Stimulated activated CD8-positive, alpha-beta memory T cell treated with anti-CD3 and anti-CD28 coated beads, Interleukin-4, amount 100 ng/mL, for 4 hours (primary cell): ENCODE measurements at places on chromosomes 4 and X.

- DNase-seq: no peak
Observed at GRCh38 chr4:22454216-22454838, 61.5 kb downstream of the ADGRA3 start.

- no peak for DNase-seq
Observed at GRCh38 chr4:82989575-82990429, 20.8 kb downstream of the LIN54 start.

DNA sequence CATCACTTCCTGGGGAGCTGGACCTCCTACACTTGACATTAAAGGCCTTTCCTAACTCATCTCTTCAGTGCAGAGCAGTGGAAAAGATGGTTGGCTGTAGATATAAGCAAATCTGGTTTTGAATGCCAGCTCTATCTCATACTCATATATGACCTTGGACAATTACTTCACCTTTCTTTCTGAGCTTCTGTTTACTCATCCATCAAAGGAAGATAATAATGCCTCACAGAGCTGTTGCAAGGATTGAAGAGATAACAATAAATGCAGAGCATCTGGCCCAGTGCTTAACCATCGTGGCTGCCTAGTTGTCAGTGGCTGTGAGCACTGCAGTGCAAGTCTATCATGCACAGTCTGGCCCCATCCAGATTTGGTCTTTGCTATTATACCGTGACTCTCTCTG is 148.1 kb upstream of the EOLA2 start:
- no peak for DNase-seq

- no peak for DNase-seq
Observed at GRCh38 chr4:138702190-138702824, 313.3 kb upstream of the NOCT start.

GRCh38 chrX:18757956-18758932 is 50.8 kb downstream of the PPEF1 start:
- no peak for DNase-seq

- DNase-seq: no peak
Observed at GRCh38 chr4:5554376-5554775, 154.0 kb downstream of the EVC2 start.

- peak; percentile 28 for DNase-seq
Observed at GRCh38 chrX:48696301-48696908, at the start of gene SUV39H1. SUV39H1 (plus strand) TSS chrX:48696734; CDS start chrX:48696785, 51 bp downstream.

GRCh38 chr4:10080589-10081217 is 35.9 kb downstream of the WDR1 start:
- no peak for DNase-seq

DNA sequence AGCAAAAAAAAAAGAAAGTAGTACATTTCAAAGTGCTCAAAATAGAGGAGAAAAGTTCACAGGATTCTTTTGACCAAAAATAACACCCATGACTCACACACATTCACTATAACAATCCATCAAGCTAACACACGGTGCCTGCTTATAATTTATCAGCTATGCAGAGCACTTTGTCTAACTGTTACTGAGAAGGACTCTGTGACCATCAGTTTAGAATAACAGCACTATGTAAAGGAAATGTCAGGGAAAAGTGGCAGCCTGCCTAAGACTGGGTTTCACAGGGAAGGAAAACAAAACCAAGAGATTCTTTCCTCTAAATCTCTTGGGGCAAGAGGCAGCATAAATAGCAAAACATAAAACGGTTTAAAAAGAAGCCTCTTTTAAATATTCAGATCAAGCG is 54.8 kb downstream of the CCDC149 start:
- no peak for DNase-seq

DNA sequence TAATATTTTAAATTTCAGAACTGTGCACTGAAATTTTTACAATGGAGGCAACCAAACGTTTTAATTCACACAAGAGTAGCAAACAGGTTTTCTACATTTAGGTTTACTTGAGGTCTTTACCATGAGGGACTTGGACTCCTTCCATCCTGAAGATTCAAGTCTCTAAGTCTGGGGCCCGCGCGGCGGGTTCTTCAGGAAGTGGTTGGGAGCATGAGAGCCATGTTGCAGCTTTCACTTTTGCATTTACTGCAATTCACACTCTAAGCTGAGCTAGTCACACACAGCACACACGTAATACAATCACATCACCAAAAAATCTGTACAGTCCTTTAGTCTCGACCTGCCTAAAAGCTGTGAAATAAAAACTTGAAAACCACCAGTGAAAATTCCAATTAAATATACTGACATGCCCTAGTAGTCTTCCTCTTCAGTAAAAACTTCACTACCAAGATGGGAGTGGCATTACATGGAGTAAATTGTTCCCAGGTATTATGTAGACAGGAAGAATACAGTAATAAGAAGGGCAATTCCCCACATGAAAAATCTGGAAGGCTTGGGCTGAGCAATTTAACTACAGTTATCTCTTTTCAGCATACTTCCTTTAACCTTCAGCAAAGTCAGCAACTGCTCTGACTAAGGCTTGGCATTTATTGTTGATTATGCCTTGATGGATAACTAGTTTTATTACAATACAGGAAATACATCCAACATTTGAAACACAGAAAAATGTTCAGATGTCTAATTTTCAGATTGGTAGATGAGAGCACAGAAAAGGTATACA is 571.1 kb upstream of the DIPK2B start:
- DNase-seq: no peak

DNA sequence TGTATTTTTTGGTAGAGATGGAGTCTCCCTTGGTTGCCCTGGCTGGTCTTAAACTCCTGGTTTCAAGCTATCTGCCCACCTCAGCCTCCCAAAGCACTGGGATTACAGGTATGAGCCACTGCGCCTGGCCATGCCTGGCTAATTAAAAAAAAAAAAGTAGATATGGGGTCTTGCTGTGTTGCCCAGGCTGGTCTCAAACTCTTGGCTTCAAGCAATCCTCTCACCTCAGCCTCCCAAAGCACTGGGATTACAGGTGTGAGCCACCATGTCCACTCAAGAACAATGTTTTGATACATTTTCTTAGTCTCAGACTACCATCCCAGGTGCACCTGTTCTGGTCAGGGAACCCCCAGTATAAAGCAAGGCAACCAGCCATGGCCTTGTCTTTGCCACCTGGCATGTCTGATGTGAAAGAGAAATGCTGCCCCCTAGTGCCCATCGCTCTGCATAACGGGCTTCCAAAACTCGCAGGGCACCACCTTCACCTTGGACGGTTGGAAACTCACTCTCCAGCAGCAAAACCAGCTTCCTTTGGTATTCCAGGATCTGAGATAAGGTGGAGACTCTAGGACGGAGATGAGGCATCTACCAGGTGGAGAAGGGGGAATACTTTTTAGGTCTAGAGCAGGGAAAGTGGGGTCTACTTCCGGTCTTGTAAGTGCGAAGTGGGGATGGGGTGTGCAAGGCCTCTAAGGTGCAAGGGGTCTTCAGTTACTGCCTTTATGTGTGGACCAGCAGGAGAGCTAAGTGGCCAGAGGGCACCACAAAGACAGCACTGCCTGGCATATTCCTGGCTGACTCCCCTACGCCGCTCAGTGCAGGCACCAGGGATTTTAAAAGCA is 47.7 kb upstream of the AFAP1 start:
- DNase-seq: peak; percentile 60

DNA sequence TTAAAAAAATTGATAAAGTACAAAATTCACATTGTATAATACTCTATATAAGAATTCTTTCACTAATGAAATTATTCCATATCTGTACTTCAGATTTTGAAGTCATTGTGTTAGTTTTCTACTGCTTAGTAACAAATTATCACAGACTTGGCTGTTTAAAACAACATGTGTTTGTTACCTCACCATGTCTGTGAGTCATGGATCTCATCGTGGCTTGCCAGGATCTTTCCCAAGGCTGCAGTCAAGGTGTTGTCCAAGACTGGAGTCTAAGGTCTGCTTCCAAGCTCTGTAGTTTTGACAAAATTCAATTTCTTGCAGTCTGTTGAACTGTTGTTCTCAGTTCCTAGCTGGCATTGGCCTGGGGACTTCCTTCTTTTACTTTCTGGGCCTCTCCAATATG is 1286.9 kb downstream of the ADGRL3 start:
- no peak for DNase-seq

GRCh38 chrX:126165721-126166461 is at the start of gene DCAF12L2:
DCAF12L2 (minus strand) TSS chrX:126166289; CDS start chrX:126165924, 365 bp downstream.
- DNase-seq: no peak

DNA sequence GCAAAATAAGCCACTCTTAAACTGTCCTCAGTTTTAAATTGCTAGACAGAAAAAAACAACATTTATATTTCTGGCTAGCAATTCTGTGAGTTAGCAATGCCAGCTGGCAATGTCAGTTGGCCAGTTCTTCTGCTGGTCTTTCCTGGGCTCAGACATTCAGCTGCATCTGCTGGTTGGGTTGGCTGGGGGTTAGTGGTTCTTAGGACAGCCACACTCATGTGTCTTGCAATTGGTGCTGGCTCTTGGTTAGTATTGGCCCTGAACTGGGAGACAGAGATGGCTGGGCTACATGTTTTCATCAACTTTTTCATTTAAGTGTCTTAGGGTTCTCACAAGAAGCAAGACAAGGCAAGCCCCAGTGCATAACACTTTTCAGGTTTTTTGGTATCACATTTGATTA is 48.0 kb upstream of the PDLIM5 start:
- DNase-seq: no peak

- DNase-seq: no peak
Observed at GRCh38 chr4:140163029-140163810, 9.2 kb upstream of the MAML3 start.

GRCh38 chr4:40992472-40993295 is 221.7 kb downstream of the APBB2 start:
- no peak for DNase-seq

DNA sequence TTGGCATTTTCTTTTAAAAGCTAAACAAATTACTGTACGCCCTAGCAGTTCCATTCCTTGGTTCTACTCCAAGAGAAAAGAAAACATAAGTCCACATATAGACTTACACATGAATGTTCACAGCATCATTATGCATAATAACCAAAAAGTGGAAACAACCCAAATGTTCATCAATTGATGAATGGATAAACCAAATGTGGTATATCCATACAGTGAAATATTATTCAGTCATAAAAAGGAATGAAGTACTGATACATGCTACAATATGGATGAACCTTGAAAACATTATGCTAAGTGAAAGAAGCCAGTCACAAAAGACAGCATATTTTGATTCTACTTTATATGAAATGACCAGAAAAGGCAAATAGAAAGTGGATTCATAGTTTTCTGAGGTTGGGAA is 36.5 kb downstream of the MED14 start:
- no peak for DNase-seq

GRCh38 chr4:184099535-184099966 is 118.1 kb downstream of the ENPP6 start:
- no peak for DNase-seq

- DNase-seq: no peak
Observed at GRCh38 chr4:3436798-3437581, 4.8 kb upstream of the HGFAC start.

DNA sequence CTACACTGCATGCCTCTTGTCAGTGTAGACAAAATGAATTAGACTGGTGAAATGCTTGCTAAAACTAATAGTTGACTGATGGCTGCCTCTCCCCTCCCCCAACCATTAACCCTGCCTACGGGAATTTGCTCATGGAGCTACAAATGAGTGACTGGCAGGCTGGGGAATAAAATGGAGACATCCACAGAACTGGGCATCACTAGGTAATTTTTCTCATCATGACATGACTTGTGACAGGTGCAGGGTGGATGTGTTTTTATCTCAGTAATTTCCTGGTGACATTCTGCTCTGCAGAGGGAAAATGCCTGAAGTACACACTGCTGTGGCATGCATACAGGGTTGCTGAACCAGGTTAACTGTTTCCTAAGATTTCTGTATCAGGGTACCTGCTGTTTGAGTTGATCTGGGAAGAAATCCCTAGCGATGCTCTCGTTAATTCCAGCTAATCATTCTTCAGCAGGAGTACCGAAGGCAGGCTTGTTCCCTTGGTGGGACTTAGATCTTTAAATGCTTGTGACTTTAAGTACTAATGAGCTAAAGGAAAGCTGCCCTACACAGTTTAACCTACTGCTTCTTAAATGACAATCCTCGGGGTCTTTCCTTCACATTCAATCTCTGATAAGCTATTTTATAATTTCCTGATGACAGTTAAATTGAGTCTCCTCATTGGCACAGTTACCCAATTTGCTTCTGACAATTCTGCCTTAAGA is 376.3 kb upstream of the LCORL start:
- DNase-seq: no peak

GRCh38 chrX:45794995-45795337 is 594.3 kb upstream of the DIPK2B start:
- DNase-seq: no peak

DNA sequence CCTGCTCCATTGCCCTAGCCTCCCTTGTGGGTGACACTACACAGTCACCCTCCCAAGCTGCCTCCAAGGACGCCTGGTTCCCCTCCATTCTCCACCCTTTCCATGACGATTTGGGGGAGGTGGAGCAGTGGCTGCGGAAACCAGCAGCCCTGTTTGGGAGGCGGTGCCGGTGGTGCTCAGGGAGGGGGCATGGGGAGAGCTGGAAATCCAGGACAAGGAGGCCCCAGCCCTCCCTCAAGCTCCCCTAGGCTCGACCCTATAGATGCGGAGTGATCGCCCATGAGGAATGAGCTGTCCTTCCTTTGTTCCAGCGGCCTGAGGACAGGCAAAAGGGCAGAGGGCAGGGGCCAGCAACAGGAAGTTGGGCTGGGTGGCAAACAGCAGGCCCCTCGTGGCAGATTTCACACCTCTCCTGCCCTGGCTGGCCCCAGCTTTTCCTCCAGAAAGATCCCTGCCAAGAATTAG is 3.6 kb upstream of the RENBP start:
- no peak for DNase-seq

DNA sequence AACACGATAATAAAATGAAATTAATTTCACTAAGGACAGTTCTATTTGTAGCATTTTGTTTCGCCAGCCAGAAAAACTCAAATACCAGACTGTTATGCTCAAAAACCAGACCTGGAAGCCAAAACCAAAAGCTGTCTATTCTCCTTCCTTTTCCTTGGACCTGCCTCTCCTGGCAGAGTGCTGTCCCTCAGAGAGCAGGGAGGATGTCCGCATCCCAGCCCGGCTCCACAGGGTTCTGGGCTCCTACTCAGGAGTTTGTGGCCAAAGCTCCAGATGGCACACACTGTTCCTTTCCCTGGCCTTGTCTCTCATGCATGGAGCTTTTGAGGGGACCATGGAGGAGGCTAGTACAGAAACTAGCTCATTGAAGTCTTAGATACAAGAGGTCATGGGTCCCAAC is 41.9 kb upstream of the C1QTNF7 start:
- no peak for DNase-seq

GRCh38 chr4:88045021-88045420 is 37.6 kb downstream of the PKD2 start:
- DNase-seq: no peak

DNA sequence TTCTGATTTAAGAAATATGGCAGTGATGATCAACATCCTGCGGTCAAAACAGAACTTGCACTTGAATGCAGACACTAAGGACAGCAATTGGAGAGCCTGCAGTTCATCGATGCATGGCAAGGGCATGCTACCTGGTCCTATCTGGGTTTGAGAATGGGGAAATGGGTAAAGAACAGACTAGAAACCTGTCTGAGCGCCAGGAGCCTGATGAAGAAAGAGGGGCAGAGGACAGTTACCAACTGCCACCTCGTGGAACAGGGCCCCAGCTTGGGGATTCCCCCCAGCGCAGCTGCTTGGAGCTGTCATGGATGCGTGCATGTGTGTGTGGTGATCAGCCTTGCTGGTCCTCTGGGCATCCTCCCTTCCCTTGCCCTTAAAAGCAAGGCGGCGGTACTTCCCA is 30.2 kb upstream of the NKRF start:
- DNase-seq: no peak
